ENCODE measurements at places on chromosomes 4 and X.

GRCh38 chrX:148928811-148929210, 428.4 kb downstream of the AFF2 start:
- no peak for DNase-seq

- DNase-seq = no peak
Measured at GRCh38 chr4:7698584-7698983, 241.1 kb downstream of the AFAP1 start.

- DNase-seq = no peak
Measured at GRCh38 chrX:18654875-18655836, 16.8 kb downstream of the RS1 start.

DNA sequence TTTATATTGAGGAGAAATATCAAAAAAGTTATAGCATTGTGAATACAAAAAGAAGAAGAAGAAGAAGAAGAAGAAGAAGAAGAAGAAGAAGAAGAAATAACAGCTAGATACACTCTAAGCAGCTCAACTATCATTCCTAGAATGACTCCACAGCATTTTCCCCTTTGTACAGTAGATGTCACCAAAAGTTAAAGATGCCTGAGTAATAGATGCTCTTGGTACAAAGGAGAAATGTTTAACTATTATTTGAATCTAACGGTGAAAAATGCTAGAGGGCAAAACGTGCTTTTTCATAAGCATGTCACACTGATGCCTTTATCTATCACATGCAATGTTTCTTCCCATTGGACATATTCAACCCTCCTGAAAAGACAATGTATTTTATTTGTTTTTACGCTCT, 178.4 kb upstream of the GPRIN3 start:
- DNase-seq = no peak

DNA sequence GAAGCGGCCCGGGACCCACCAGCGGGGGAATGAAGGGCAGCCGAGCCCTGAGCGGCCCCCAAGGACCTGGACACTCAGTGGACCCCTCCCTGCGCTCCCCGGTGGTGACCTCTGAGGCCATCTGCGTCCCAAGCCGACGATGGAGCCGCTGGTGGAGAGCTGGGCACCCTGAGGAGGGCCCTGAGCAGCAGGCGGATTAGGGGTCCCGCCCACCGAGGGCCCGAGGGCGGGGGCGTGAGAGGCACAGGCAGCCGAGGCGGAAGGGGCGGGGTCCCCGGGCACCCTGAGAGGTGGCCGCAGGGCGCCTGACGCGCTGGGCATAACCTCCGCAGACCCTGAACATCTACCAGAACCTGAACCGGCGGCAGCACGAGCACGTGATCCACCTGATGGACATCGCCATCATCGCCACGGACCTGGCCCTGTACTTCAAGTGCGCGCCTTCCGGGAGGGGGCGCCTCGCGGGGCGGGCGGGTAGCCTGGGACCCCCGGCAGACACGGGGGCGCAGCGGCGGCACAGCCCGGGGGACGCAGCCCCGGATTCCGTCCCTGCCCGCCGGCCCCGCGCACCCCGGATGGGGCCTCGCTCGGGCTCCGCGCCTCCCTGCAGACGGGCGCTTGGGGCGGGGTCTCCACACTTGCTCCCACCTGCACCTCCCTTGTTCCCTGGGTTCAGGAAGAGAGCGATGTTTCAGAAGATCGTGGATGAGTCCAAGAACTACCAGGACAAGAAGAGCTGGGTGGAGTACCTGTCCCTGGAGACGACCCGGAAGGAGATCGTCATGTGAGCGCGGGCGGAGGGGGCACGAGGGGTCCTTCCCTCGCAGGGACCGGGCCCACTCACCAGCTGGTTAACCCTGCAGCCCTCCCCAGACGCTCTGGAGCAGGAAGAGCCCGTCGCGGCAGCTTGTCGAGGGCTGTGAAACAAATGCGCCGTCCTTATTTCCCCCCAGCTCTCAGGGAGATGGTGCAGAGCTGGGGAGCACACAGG, 10.3 kb downstream of the ATP5ME start:
- no peak for DNase-seq

GRCh38 chr4:147528054-147528453, 47.2 kb downstream of the EDNRA start:
- DNase-seq = no peak

DNA sequence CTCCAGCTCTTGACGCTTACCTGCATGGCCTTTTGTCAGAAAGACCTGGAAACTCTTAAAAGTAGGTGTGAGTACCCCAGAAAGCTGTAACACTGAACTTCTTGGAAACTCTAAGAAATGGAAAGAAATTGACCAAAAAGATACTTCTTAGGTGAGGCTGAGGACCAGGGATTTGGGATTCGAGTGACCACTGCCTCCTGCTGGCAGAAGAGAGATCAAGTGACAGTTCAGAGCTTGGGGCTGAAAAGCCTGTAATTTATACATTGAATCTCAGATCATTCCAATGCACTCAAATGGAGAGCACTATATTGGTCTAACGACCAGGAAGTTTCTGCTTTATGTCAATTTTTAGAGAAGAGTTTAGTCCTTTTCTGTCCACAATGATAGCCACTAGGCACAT, 204.6 kb downstream of the PDGFRA start:
- no peak for DNase-seq

DNA sequence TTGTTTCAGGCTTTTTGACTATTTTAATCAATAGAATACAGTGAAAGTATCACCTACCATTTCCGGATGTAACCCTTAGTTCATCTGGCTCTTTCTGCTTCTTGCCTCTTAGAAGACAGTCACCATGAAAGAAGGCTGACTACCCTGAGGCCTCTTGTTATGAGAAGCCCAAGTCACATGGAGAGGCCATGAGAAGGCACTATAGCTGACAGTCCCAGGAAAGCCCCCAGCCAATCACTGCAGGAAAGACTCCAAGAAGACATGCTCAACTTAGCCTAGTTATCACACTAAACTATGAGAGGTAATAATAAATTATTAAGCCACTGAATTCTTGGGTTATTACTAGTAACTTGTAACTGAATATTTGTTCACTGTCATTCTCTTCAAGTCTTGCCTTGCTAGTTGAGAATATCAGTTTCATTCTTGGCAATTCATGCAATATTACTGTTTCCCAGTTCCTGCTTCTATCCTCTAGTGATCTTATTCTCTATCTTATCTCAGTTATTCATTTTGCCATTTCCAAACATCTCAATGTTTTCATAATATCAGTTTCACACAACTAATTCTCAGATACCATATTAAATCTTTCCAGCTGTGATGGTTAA, 57.1 kb upstream of the GUCY1A1 start:
- DNase-seq = no peak

DNA sequence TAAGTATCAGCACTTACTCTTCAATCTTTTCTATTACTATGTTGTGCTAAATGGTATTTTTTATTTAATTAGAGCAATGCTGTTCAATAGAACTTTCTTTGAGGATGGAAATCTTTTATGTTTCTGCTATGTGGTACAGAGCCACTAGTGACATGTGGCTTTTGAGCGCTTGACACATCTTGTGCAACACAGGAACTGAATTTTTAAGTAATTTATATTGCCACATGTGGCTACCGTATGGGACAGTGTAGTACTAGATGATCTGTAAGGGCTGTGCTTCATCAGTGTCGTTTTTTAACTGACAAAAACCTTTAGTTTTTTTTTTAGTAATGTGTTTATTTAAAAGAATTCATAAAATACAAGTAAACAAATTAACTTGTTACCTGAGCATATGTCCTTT, 22.4 kb downstream of the HPRT1 start:
- no peak for DNase-seq

DNA sequence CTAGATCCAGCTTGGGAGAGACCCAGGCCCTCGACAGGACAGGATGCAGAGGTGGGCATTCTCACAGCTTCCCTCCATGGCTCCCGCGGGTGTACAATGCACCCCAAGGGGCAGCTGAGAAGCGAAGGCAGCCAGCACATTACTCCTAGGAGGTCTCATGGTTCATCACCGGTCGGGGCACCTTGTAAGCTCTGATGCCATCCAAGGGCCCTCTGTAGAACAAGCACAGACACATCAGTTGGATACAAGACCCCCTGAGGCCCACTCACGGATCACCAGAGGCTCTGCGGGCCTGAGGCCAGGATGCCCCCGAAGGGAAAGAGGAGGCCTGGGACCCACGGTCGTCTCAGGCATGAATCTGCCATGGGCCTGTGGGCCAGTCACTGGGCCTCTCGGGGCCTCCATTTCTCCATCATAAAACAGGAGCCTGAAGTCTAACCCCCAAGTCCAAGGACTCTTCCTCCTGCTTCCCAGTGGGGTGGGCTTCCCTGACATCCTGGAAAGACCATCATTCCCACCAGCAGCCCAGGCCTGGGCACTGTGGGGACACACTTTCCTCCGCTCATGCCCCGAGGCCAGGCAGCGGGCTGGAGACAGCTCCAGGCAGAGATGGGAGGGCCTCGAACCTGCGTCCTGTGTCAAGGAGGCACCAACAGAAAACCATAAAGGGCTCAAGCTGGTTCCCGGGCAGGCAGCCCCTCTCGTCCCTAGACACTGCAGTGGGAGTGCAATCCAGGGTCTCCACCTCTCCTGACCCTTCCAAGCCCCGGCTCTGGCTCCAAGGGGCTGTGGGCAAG, 20.1 kb downstream of the HMX1 start:
- DNase-seq = no peak

DNA sequence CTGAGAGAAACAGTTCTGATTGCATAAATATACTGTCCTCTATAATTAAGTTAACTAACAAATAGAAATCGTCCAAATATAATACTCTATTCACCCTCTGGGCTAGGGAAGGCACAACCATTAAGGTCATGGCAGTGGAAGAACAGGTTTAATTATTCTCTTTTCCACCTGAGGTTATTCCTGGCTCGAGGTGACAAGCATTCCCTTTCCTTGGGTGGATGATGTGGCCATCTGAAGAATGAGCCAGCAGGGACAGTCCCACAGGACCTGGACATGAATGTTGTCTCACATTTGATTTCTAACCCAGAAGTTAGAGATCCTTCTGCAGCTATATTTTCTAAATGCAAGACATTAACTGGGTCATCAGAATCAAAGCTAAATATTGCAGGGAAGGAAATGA, 5.5 kb downstream of the IBSP start:
- DNase-seq = no peak

- no peak for DNase-seq
Measured at GRCh38 chr4:123977641-123978081, 581.1 kb downstream of the SPRY1 start.

GRCh38 chr4:99506781-99507180, 4.0 kb upstream of the C4orf17 start:
- no peak for DNase-seq

DNA sequence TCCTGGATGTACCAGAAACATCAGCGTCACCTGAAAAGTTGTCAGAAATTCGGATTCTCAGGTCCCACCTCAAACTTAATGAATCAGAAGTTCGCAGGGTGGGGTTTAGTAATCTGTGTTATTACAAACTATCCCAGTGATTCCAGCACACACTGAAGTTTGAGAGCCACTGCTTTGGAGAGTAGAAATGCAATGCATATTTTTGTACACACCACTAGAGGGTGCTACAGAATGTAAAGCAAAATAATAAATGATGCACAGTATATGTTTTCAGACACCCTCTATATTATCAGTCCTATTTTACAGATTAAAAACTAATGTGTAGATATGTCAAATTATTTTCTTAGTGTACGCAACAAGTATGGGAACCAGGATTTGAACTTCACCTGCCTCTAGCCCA, 2.4 kb upstream of the MORF4L2 start:
- peak; percentile 21 for DNase-seq

DNA sequence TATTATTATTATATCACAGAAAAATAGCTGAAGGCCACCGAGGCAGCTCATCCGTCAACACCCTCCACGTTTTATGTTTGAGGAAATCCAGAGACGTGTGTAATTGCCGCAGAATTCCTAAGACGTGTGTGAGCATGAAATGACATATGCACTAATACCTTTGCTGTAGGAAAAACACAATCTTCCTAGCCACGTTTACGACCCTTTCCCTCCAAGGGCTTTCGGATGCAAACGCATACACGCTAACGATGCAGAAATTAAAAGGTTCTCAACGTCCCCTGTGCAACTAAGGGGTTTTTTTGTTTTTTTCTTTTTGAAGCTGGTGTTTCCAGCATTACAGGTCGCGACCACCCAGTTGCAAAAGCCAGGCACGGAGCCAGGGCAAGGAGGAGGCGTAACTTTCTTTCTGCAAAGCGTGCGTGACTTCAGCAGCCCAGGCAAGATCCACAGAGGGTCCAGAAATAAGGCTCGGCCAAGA, 33.8 kb downstream of the CRLF2 start:
- DNase-seq = peak; percentile 30

GRCh38 chr4:122052677-122053076, 99.5 kb upstream of the BLTP1 start:
- DNase-seq = no peak

GRCh38 chr4:20046931-20047677, 204.6 kb upstream of the SLIT2 start:
- peak; percentile 91 for DNase-seq

GRCh38 chrX:117752745-117753144, 363.9 kb downstream of the KLHL13 start:
- no peak for DNase-seq

DNA sequence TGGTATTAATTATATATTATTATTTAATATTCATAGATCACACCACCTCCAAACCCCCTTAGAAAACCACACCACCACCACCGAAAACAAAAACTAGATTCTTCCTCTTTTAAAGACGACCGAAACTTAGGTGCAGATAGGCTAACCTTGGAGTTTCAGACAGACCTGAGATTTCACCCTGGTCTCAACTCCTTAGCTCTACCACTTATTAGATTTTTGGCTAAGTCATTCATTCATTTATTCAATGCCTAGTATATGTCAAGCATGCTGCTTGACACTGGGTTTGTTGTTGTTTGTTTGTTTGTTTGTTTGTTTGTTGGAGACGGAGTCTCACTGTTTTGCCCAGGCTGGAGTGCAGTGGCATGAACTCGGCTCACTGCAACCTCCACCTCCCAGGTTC, 9.5 kb upstream of the BMP2K start:
- DNase-seq = no peak

DNA sequence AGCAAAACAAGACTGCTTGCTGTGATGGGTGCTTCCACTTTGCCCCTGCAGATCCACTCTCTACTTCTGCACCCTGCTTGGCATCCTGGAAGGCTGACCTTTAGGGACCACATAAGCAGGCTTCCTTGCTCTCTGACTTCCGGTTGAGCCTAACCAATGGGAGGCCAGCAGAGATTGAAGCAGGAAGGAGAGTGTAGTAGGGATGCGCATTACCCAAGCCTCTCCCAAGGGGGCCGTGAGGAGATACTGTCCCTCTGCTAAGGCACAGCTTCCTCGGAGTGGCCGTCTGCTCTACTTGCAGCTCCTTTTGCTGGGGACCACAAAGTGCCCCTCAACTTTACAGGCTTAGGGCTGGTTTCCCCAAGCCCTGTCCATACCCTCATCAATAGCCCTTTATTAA, 624.3 kb upstream of the TENM3 start:
- no peak for DNase-seq
